ENCODE measurements at places on chromosomes 16 and 17.

DNA sequence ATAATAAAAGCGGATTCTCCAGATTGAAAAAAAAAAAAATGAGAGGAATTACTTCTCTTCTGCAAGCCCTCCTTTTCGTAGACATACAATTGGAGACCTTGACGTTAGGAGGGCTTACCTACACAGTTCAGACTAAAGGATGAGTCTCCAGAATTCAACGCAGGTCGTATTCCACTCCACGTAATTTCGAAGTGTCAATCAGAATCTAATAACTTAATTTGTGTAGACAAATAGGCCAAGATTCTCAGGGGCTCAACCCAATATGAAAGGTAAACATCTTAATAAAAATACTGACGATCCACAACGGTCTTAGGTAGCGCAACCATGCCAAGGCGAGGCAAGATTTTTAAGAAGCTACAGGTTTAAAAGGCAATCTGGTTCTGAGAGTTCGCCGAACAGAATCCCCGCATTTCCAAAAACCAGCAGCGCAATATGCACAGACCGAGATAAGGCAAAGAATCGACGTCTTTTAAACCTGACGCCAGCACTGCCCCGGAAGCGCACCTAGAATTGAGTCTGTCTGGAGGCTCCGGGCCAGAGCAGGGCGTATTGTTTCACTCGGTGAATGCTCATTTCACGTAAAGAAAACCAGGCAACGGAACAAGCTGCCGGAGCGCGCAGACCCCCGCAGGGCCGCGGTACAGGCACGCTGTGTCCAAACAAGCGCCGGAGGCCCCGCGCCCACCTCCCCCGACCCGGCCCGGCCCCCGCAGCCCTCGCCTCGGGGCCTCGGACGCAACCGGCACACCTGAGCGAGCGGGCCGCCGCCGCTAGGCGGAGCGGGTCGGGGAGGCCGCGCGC is 623 bp downstream of the MBTPS1 start:
- peak; percentile 9 for DNase-seq

- DNase-seq: no peak
These were observed 1.2 kb downstream of the DUSP14 start for GRCh38 chr17:37490638-37491614.

- DNase-seq: no peak
These were observed 24.4 kb upstream of the ERN1 start for GRCh38 chr17:64154313-64154695.

- no peak for DNase-seq
These were observed 44.1 kb downstream of the GTF3C1 start for GRCh38 chr16:27505297-27506236.

GRCh38 chr16:70685938-70686375 is at the start of gene MTSS2:
Gene MTSS2 (minus strand): TSS chr16:70686053. CDS start chr16:70685791, 262 bp downstream.
- DNase-seq: peak; percentile 77

DNA sequence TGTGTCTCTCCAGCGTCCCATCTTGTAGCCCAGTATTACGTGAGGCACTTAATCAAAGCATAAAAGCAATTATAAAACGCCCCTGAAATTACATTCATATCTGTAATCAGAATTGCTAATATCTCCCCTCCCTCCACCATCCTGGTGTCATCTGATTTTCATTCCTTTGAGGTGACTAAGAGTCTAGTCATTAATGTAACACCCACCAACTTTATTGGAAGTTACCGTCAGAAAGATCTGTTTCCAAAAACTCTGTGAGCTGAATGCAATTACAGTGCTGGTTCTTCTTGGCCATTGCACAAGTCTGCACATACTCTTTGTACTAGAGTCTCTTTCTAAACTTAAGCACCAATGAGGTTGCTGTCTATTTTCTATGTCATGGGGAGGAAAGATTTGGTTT is 12.5 kb upstream of the MAF start:
- DNase-seq: no peak
